ENCODE measurements at places on chromosomes 16 and 17. TPM values are rescaled to one million over a fixed set of nuclear protein-coding genes. Genes with fewer than 3 reads are reported as not detected.

DNA sequence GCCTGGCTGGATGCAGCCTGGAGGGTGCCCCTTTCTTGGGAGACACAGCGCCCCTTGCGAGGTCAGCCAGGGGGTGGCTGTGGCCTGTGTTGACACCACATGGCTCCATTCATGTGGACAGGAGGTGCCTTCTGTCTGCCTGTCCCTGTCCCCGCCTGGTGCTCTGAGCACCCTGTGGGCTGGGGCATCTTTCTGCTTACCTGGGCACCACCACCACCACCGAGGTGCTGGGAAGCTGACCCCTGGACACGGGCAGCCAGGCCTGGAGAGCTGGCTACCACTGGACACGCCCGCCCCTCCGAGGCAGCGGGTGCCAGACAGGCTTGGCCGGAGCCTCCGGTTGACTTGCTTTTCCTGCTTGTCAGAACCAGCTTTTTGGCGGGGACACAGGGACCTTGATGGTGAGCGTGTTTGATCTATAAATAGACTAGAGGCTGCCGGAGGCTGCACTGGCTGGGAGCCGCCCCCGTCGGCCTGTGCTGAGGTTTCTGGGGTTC is 121.3 kb upstream of the GSE1 start:
- H3K36me3 ChIP-seq: no peaks in the 10 kb centered on the region
- H3K4me1 ChIP-seq: peaks cover 38% of the 10 kb centered on the region
- peak; percentile 67 for DNase-seq
- H3K27ac ChIP-seq: peak overlapping the region; percentile 94

CNTD1 gene
- 0.27 TPM for total RNA-seq

DNA sequence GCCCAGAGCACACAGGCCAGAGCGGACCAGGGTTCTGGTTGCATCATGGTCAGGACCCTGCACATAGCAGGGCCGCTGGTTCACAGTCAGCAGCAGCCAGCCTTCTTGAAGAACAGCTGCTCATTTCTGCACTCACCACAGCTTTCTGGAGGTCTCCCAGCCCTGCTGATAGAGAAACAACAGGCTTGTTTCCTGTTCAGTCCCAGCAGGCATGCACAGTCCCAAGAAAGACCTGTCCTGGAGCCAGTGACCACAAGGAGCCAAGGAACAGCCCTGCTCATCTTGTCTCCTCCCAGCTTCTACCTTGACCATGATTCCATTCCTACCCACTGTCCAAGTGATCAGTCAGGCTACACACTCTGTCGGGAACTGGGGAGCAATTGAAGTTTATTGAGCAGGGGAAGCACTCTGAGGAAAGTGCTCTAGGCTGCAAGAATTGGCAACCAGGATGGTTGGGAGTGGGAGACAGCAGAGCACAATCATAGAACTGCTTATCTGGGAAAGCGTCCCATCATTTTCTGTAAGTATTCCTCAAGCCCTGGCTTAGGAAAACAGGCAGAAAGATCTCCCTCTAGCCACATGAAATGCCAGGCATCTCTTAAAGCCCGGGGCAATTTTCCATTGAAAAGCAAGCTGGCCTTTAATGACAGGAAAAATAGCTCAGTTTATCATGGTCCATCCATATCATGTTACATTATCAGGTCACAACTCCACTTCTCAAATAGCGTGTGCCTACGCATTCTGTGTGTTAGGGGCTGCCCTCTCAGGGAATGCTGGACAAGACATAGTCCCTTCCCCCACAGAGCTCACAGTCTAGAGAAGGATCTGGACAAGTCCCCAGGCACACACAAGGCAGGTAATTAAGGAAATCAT is 155.4 kb upstream of the FOXF1 start:
- no peak for DNase-seq
- no peak overlapping the region for H3K27ac ChIP-seq
- no peaks in the 10 kb centered on the region for H3K36me3 ChIP-seq
- H3K4me1 ChIP-seq: no peaks in the 10 kb centered on the region
- H3K27me3 ChIP-seq: no peaks in the 10 kb centered on the region

TEKT5 gene
- total RNA-seq: 0.99 TPM

DNA sequence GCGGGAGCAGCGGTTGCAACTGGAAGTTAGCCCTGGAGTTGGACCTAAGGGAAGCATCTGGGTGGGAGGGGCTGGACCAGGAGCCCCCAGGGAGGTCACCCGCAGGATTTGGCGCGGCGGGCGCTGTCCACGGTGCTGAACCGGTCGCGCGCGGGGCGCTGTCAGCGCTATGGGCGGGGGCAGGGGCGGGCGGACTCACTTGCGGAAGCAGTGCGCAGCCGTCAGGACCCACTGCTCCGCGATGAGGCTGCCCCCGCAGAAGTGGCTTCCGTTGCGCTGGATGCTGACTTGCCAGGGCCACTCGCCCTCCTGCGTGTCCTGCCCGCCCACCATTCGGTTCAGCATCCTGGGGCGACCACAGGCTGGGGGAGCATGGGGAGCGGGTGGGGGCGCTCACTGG is 4.5 kb downstream of the PRSS27 start:
- H3K36me3 ChIP-seq: no peaks in the 10 kb centered on the region
- no peaks in the 10 kb centered on the region for H3K27me3 ChIP-seq
- no peak overlapping the region for H3K4me3 ChIP-seq
- no peak overlapping the region for H3K27ac ChIP-seq
- no peaks in the 10 kb centered on the region for H3K4me1 ChIP-seq

PRR35 gene
- total RNA-seq: 0.66 TPM

EPX gene
- total RNA-seq: not detected

DNA sequence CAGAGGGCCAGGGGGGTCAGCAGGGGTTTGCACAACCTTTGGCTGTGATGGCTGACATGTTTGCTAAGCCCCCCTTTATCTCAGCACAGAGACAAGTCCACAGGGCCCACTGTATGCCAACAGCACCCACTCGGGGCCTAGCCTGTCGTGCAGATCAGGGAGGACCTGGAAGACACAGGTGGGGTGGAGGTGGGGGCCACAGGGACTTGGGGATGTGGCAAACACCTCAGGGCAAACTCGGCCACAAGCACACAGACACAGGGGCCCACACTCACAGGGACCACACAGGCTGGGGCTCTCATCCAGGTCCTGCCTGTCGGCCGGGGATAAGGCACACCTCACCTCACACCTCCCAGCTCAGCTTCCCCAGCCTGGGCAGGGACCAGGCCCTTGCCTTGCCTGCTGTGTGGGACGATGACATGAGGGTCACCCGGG is 87.9 kb downstream of the C16orf78 start:
- no peaks in the 10 kb centered on the region for H3K4me1 ChIP-seq
- no peaks in the 10 kb centered on the region for H3K36me3 ChIP-seq
- DNase-seq: no peak
- no peak overlapping the region for H3K4me3 ChIP-seq
- no peak overlapping the region for H3K27ac ChIP-seq
- H3K27me3 ChIP-seq: peaks cover 17% of the 10 kb centered on the region

DNA sequence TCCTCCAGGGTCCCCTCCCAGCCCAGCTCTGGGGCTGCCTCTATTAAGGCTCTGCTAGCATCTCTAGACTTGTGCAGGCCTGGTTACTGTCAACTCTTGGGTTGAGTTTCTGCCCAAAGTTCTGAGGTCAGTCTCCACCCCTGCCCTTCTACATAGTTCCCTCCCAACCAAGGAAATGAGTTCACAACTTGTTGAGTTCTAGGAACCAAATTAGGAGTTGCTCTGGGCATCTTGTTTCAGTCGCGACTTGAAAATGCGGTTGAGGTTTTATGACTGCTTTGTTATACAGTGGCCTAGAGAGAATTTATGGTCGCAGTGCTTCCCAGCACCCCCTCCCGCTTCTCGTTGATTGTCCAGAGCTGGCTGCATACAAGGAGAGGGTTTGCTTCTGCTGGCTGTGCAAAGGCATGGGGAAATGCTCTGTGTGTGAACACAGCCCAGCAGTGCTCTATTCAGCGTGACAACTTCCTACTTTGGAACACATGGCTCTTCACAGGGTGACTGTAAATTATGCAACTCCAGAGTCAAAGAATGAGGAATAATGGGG is 20.2 kb downstream of the GNAO1 start:
- no peak for DNase-seq
- no peaks in the 10 kb centered on the region for H3K27me3 ChIP-seq
- no peak overlapping the region for H3K4me3 ChIP-seq
- no peaks in the 10 kb centered on the region for H3K36me3 ChIP-seq
- H3K27ac ChIP-seq: no peak overlapping the region

DNA sequence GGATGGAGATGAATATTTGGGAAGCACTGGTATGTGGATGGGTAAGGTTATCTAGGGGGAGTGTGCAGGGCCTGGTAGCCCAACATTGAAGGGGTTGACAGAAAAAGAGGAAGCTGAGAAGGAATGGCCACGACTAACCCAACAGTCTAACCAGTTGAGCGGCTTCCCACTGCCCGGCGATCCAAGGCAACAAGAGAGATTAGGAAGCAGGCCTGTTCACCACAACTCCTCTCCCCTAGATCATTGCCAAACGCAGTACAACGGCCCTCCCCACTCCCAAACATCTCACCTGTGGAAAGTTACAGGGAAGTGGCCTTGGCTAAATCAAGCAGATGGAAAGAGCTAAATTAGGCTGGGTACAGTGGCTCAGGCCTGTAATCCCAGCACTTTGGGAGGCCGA is 11.2 kb upstream of the RANGRF start:
- H3K4me1 ChIP-seq: no peaks in the 10 kb centered on the region
- H3K27ac ChIP-seq: no peak overlapping the region
- H3K4me3 ChIP-seq: no peak overlapping the region
- no peaks in the 10 kb centered on the region for H3K27me3 ChIP-seq

C1QTNF1 gene
- total RNA-seq: 16.4 TPM

DNA sequence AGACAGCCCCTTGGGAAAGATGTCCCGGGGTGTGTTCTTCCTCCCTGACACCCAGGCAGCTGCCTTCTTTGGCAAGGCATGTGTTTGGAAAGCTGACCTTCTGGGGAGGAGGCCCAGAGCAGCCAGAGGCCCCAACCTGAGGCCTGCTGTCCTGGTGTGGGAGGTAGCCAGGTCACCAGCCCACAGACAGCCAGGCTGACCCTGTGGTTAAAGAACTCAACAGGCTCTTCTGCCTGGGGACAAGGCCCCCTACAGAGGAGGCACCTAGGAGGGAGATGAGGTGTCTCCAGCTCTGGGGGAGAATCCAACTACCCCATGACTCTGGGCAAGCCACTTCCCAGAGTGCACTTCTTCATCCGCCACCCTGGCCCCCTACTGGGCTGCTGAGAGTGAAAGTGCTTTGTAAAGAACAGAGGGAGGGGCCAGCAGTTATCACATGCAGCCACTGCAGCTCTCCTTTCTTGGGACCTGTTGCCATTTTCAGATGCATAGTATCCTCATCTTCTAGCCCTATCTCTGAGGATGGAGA is 13.1 kb upstream of the SREBF1 start:
- no peaks in the 10 kb centered on the region for H3K36me3 ChIP-seq
- DNase-seq: peak; percentile 73
- H3K27ac ChIP-seq: peak overlapping the region; percentile 93
- H3K4me3 ChIP-seq: no peak overlapping the region
- peaks cover 44% of the 10 kb centered on the region for H3K4me1 ChIP-seq
- no peaks in the 10 kb centered on the region for H3K27me3 ChIP-seq

DNA sequence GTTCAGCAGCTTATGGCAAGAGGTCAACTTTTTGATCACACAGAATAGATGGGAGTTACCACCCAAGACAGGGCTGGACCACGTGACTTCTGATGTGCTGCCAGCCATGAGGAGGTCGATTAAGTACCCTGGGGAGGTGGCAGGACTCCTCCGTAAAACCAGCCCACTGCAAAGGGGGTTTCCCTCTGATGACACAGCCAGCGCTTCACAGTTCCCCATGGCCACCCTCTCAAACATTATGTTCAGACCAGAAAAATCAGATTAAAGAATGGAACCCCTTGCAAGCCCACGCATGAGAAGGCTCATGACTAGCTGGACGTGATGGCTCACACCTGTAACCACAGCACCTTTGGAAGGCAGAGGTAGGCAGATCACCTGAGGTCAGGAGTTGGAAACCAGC is 222.9 kb downstream of the CPPED1 start:
- H3K4me3 ChIP-seq: no peak overlapping the region
- no peak for DNase-seq
- no peaks in the 10 kb centered on the region for H3K27me3 ChIP-seq
- H3K36me3 ChIP-seq: no peaks in the 10 kb centered on the region

RDM1 gene
- 6.4 TPM for total RNA-seq

DNA sequence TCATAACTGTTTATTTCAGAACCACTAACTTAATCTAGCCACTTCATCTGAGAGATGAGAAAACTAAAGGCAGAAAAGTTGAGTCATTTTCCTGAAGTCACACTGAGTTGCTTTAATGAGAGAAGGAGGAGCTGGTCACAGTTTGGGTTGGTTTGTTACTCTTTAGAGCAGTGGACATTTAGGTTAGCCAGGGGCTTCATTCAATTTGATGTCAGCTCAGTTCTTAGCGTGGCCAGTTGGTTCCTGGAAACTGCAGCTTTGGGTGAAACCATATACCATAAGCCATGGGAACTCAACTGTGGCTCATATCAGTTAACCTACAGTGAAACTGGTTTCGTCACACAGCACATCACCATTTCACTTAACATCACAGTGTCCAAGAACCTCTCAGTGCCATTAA is 59.2 kb upstream of the ADORA2B start:
- H3K36me3 ChIP-seq: no peaks in the 10 kb centered on the region
- H3K27ac ChIP-seq: no peak overlapping the region
- H3K4me1 ChIP-seq: no peaks in the 10 kb centered on the region
- H3K4me3 ChIP-seq: no peak overlapping the region
- H3K27me3 ChIP-seq: no peaks in the 10 kb centered on the region
- no peak for DNase-seq

NGFR gene
- 31.3 TPM for total RNA-seq

- H3K27me3 ChIP-seq: no peaks in the 10 kb centered on the region
- H3K4me3 ChIP-seq: no peak overlapping the region
- peaks cover 64% of the 10 kb centered on the region for H3K36me3 ChIP-seq
- H3K4me1 ChIP-seq: no peaks in the 10 kb centered on the region
These were observed 27.9 kb downstream of the MBTPS1 start for GRCh38 chr16:84088695-84089395.

- H3K4me3 ChIP-seq: no peak overlapping the region
- DNase-seq: no peak
- H3K36me3 ChIP-seq: no peaks in the 10 kb centered on the region
- H3K27ac ChIP-seq: no peak overlapping the region
These were observed 81.8 kb downstream of the AKAP1 start for GRCh38 chr17:57166803-57167202.

DNA sequence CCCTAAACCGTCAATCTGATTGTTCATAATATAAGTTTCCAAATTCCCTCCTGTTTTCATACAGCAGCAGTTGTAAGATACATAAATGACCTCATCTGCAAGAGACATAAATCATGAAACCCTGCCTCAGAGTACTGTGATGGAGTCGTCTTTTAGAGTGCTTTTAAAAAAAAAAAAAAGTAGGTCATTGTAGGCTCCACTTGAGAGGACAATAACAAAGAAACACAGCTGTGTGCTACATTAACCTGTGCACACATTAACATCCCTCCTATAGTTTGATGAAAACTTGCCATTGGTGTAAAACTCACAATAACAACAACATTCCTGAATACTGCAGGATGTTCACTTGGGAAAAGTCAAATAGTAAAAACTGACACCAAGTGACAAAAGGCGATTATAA is 56.5 kb downstream of the XPO6 start:
- H3K4me3 ChIP-seq: no peak overlapping the region
- H3K4me1 ChIP-seq: no peaks in the 10 kb centered on the region
- DNase-seq: no peak
- H3K36me3 ChIP-seq: peaks cover 9% of the 10 kb centered on the region
- H3K27ac ChIP-seq: no peak overlapping the region

CCL7 gene
- not detected for total RNA-seq

DLG4 gene
- total RNA-seq: 32.9 TPM

All from cardiac muscle cell (in vitro differentiated cells and primary cell).